ENCODE measurements at places on chromosomes 5 and 9.

- DNase-seq = no peak
Observed at GRCh38 chr5:142636093-142636492, 49.8 kb downstream of the FGF1 start.

DNA sequence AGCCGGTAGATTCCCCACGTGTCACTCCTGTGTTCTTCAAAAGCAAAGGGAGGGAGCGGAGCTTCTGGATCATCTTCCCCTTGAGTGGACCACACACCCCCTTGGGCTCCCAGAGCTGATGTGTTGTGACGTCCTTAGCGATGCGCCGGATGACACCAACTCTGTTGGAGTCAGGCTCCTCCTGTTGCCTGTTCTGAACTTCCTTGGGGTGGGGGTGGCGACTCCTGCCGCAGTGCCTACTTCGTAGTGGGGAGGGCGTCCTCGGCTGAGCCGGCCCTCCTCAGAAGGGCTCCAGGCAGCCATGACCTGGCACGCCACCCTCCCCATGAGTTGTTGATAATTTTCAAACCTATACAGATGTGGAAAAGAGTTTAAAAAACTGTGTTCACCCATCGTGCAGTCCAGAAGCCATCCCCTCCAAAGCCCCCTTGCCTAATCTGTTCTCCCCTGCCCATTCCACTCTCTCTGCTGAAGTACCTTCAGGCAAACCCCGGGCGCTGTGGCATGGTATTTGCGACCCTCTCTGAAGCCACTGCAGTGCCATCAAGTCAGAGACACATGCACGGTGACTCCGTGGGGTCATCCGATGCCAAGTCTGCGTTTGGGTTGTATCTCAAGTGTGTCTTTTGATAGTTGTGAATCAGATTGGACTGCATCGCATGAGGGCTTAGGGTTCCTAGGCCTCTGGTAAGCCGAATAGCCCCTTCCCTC is 16.7 kb downstream of the EXOC3 start:
- DNase-seq = no peak

- no peak for DNase-seq
Observed at GRCh38 chr9:129497005-129497812, 123.7 kb downstream of the C9orf50 start.

DNA sequence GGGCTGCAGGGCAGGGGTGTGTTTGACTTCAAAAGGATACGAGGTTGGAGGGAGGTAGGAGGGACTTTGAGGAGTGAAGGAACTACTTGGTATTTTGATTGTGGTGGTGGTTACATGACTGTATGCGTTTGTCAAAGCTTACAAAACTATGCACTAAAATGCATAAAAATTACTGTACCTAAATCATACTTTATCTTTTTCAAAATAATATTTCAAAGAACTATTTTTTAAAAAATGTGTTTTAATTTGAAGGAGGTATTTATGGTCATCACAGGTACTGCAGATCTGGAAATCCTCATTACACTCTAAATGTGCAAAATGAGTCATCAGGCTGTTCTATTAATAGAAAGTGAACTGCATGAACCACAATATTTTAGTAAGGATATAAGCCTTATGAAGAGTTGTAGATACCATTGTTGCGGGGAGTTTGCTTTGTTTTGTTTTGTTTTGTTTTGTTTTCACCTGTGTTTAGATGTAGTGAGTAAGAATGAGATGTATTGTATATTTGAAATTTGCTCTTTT is 116.9 kb downstream of the ARRDC3 start:
- DNase-seq = no peak

GRCh38 chr5:137389042-137389441 is 110.1 kb downstream of the SPOCK1 start:
- DNase-seq = no peak

GRCh38 chr5:68657055-68657961 is 436.5 kb upstream of the SLC30A5 start:
- DNase-seq = no peak

- no peak for DNase-seq
Observed at GRCh38 chr5:128002425-128002824, 81.1 kb upstream of the SLC12A2 start.

GRCh38 chr5:135246923-135247795 is 151.9 kb downstream of the MACROH2A1 start:
- peak; percentile 38 for DNase-seq

DNA sequence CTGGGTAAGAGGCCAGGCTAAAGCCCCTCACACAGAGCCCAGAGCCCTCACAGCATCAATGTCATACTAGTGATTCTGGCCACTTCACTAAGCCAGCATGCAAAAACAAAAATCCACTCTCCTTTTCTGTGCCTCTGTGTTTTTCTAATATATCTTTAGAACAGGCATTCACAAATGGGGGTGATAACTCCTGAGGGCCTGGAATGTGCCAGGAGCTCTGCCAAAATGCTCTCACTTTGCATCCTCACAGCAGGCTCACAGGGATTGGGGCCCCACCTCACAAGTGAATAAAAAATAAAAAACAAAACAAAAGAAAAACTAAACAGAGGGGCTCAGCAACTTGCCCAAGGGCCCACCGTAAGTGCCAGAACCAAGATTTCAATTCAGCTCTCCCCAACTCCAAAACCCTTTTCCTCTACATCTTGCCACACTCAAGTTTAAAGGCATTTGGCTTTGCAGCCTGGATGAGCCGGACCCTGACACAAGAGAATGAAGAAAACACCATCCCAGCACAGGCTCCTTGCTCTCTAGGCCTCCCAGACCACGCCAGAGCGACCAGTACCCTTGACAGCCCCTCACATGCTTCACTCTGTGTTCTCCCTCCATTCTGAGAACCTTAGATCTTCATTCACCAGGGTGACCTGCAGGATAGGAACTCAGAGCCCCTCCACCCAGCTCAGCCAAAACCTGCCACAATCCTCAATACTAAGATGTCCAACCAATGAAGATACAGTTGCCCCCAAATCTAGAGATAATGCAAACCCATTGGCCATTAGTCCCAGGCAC is 51.3 kb downstream of the SAXO1 start:
- DNase-seq = no peak

- DNase-seq = no peak
Observed at GRCh38 chr5:106417163-106417562, 1253.6 kb downstream of the EFNA5 start.

DNA sequence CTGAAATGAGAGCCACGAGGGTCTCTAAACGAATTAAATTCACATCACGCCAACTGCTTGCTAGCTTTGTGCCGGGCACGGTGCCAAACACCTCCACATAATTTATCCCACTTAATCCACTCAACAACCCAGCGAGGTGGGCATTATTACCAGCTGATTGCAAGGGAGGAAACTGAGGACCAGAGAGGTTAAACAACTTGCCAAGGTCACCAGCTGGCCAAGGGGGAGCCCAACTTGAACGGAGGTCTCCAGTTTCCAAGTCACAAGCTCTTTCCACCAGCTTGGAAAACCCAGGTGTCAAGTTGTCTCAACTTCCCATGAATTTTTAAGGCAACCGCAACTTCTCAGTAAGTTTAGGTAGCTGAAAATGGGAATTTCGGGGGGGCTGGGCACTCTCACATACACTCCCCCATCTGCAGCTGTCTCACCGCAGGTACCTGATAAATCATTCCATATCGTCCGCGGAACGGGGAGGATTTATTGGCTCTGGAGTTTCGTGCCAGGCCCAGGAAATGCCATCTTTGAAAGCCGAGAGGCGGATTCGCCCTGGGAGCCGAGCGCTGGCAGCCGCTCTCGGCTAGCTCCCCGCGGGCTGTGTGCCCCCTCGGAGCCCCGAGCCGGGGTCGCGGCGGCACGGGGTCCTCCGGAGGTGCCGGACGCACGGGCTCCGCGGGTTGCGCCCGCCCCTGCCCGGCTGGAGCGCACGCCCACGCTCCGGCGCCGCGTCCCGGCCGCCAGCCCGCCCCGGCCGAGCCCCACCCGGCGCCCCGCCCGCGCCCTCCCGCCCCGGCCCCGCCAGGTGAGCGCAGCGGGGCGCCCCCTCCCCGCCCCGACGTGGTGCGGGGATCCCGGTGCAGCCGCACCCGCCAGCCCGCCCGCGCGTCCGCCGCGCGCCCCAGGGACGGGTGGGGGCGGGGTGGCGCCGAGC is 617 bp downstream of the PTPN3 start:
- peak; percentile 50 for DNase-seq

DNA sequence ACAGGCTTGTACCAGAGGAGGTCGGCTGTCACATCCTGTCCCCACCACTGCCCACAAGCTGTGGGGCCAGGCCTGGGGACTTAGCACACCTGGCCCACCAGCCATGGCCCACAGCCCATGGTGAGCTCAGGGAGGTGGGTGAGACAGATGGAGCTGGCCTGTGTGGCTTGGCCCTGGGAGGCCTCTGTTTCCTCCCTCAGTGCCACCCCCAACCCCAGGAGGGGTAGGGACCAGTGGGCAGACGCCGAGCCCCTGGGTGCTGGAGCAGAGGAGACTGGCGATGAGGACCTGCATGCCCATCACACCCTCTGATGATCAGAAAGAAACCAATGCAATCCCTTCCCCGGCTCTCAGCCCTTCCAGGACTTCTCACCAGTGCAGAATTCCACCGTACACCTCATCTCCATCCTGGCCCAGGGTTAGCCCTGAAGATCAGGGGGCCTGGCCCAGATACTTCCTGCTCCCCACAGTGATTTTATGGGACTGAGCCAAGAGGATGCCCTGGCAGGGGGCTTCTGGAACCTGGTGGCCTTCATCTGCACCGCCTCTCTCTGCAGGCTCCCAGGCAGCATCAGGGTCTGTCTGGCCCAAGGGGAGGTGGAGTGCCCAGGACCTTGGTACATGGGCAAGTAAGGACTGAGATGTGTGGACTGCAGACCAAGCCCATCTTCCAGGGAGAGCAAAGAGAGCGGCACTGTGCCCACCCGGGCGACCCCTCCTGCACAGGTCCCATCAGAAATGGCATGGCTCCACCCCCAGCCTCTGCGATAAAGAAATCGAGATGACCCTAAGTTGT is 16.9 kb upstream of the NKD2 start:
- DNase-seq = peak; percentile 25

DNA sequence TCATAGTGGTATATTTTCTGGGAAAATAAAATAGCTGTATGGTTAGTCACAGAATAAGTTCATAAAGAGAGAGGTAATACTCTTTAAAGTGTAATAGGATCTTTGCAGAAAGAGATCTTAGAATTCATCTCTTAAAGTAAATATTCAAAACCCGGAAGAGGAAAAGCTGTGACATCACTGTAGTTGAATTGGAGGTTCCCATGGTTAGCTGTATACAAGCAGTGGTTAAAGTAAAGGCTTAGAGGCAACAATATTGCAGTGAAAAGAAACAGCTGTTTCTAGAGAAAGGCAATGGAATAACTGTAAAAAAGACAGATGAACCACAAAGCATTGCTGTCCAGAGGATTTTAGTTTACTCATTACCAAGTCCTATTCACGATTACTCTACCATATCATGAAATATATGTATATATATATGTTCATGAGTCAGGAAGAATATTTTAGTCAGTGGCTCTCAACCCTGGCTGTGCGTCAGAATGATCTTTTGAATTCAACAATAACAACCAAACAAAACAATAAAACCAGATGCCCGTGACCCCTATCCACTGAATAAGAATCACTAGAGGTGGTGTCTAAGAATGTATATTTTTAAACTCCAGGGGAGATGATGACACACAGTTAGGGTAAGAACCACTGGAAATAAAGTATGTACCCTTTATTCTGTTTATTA is 4.7 kb downstream of the ERCC6L2 start:
- DNase-seq = no peak

GRCh38 chr9:5868235-5868634 is 22.5 kb upstream of the MLANA start:
- no peak for DNase-seq

GRCh38 chr9:70049236-70049635 is 5.6 kb downstream of the MAMDC2 start:
- DNase-seq = no peak

GRCh38 chr9:68966496-68966944 is 47.4 kb downstream of the PRKACG start:
- no peak for DNase-seq

GRCh38 chr5:157464519-157465171 is 4.6 kb downstream of the NIPAL4 start:
- DNase-seq = no peak

GRCh38 chr5:158824241-158824882 is 275.4 kb downstream of the EBF1 start:
- no peak for DNase-seq

- DNase-seq = no peak
Observed at GRCh38 chr5:1810581-1811101, 9.4 kb downstream of the NDUFS6 start.

GRCh38 chr5:1293416-1294205 is 1.3 kb downstream of the TERT start:
- peak; percentile 13 for DNase-seq

All from left hindlimb (tissue), 1 donor.